Fibroblast of skin of right biceps (primary cell): ENCODE measurements at places on chromosomes 6 and 20.

GRCh38 chr6:49342410-49342809 is 120.6 kb downstream of the MMUT start:
- DNase-seq: no peak

DNA sequence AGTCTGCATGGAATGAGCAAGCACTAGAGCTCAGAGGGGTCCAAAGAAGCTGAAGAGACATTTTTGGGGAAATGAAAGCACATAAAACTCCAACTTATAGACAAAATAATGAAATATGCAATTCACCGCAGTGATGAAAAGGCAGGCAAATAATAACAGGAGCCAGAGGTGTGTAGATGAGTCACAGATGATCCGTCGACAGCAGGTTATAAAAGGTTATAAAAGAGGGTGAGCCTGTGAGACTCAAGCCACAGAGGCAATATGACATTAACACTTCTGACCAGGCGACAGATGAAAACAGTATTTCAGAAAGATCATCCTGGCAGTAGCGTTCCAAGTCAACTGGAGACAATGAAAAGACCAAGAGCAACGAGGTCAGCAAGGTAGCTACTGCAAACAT is 35.8 kb upstream of the ANKRD60 start:
- no peak for DNase-seq

DNA sequence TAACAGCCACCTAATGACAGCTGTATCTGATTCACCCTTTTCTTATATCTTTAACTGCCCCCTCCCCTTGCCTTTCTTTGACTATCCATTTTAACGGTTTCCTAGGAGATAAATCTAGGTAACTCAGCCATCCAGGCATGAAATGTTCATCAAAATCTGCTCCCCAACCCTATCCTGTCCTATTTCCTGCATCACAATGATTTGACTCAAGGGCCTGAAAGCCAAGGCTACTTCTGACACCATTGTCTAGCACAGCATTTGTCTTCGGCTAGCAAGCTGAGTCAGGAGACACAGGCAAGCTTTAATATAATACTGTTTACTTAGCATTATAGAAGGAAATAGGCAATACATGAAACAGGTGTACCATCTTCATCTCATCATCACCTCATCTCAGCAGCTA is 31.6 kb upstream of the MANEA start:
- DNase-seq: no peak

GRCh38 chr6:38113825-38114576 is 294.5 kb downstream of the ZFAND3 start:
- DNase-seq: no peak

- no peak for DNase-seq
Measured at GRCh38 chr20:24690408-24690807, 221.0 kb downstream of the SYNDIG1 start.
